ENCODE measurements at places on chromosomes 1 and 21.
A peak's percentile ranks its signal among the peaks of the same experiment; 100 is the strongest.

- DNase-seq = no peak
Measured at GRCh38 chr1:156643049-156643777, 1.3 kb downstream of the BCAN start.

- no peak for DNase-seq
Measured at GRCh38 chr1:36540056-36540455, 57.3 kb upstream of the CSF3R start.

DNA sequence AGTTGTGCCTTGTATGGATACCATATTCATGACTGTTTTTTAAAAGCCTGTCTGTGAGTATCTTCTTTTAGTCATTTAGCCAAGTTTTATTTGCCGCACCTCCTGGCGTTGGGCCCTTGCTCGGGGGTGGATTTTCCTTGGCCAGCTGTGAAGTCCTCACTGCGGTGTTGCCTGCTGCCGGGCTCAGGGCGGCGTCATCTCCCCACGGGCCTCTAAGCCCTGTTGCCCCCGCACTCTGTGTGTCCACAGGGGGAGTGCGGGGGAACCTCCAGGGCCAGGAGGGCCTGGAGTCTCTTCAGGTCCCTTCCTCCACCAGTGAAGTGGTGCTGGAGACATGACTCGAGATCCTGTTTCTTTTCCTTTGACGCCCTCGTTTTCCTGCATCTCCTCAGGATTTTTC lies 65.8 kb upstream of the DIP2A start:
- no peak for DNase-seq

DNA sequence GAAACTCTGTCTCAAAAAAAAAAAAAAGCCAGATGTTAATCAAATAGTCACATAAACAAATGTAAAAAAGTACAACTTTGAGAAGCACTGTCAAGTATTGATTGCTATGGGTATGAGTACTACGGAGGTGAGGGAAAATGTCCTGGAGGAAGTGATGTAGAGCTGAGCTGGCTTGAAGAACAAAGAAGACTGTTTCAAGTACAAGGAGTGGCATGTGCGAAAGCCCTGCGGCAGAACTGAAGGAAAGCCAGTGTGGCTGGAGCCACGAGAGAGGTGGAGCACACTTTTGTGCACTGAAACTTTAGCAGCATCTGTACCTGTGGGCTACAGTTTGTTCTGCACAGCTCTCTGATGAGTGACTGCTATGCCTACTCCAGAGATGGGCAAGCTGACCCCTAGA lies 5.4 kb upstream of the RPS6KA1 start:
- DNase-seq = no peak

DNA sequence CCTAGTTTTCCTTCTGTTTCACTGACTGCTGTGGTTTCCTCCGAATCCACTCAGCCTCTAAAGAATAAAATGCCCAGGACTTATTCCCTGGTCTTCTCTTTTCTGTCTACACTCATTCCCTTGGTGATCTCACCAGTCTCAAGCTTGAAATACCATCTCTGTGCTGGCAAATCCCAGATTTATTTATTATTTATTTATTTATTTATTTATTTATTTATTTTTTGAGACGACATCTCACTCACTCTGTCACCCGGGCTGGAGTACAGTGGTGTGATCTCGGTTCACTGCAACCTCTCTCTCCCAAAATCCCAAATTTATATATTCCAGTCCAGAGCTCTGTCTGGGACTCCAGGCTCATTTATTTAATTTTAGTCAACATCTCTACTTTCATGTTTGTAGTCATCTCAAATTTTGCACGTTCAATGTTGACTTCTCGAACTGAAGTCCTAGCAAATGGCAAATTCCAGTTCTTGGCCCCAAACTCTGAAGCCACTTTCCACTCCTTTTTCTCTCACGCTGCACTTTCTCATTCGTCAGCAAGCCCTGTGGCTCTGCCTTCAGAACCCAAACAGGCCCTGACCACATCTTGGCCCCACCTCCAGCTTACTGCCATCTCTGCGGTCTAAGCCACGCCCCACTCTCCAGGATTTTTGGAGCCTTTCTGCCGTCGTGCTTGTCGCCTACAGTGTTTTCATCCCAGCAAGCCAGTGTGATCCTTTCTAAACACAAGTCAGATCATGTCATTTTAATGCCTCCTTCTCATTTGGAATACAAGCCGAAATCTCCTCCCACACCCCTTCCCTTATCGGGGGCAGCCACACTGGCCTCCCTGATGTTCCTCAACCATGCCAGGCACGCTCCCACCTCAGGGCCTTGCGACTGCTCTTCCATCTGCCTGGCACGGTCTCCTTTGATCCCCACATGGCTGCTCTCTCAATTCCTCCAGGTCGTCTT lies 14.2 kb upstream of the TENT5B start:
- no peak for DNase-seq

DNA sequence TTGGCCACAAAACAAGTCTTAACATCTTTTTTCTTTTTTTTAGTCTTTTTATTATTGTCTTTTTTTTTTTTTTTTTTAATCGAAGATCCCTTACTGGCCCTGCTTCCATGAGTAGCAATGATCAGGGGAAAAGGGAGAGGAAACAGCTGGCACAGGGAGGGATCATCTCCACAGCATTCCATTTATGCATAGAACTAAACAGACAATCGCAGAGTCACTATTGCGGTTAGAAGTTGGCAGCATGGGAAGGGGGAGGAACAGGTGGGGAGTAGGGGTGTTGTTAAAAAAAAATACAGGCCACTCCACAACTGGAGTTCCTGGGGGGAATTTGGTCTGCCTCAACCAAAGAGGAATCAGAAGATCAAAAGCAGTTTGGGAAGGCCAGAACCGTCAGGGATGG lies 55.4 kb downstream of the C1orf185 start:
- DNase-seq = no peak

GRCh38 chr1:89757532-89757931 lies 63.3 kb upstream of the LRRC8D start:
- no peak for DNase-seq

GRCh38 chr1:52963101-52963500 lies 36.0 kb downstream of the SCP2 start:
- DNase-seq = no peak

GRCh38 chr1:167440345-167440744 lies 78.0 kb downstream of the CD247 start:
- no peak for DNase-seq

DNA sequence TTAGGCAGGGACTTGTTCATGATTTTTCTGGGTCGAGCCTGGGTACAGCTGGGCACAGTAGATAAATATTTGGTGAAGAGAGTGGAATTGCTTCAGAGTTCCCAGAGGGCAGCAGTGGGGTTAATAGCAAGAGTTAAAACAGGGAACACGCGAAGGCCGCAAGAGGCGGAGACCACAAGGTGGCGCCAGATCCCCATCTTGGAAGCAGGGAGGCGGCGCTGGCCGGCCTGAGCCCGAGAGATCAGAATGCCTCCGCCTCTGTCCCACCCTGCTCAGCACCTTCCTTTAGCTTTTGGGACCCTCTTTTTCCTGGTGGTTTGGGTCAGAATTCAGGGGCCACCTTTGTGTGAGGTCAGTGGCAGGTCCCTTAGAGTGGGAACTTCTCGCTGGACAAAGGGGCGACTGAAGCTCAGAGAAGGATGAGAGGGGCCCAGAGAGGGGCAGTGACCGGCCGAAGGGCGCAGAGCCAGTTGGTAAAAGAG lies 6.5 kb upstream of the PADI2 start:
- peak; percentile 74 for DNase-seq

DNA sequence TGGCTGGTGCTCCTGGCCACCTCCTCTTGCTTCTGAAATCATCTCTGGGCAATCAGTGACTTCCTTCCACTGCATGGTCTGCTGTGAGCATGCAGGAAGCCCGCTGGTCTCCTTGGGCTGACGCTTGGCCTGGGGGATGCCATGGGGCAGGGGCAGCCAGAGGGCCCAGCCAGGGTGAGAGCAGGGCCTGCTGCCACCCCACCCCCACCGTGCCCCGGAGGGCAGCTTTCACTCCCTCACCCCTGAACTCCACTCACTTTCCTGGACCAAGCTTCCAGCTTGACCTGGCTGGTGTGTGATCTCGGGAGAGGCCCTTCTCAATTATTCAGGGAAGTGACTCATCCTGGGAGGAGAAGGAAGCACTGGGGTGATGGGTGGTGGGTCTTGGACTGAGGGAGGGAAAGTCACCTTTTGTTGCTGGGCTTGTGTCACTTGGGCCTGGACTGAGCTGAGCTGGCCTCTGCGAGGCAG lies 270.2 kb upstream of the CSF3R start:
- DNase-seq = no peak

DNA sequence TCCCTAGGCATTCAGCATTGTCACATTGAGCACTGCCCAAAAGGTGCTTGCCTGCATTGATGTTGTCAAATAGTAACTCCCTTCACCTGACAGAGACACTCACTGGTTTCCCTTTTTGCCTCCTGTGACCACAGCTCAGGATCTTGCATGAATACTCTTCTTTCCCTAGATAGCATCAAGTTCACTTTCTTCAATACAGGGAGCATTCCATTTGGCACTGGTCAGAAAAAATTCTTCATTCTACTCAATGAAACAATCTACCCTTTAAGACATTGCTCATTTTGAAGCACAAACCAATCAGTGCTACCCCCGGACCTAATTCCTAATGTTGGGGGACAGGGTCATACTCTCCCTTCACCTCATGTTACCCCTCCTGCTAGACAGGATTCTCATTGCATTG lies 319.0 kb upstream of the SNX7 start:
- DNase-seq = no peak

DNA sequence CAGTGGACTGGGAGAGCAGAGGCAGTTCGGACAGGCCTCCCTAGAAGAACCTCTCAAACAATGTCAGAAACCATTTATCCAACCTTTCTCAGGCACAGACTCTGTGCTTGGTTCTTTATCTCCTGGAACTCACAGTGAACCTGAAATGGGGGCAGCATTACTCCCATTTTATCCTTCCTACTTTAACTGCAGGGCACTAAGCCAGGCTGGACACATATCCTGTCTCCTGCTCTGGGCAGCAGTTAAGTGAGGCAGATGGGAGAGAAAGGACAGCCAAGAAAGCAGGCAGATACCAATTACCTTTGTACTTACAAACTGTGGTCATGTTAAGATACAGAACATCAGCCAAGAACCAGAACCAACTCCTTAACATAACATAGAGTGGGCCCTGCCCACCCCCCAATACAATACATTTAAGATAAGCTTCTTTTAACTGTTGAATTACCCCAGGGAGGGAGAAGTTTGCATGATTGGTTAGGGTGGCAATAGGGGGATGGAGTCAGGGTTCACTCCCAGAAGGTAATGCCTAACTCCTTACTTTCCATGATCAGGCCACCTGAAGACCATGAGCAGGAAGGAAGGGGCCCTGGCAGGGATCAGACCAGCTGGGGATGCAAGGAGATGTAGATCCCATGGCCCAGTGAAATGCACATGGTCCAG lies 10.9 kb downstream of the KDF1 start:
- DNase-seq = no peak

- DNase-seq = no peak
Measured at GRCh38 chr1:3899754-3900149, 320 bp downstream of the C1orf174 start.

GRCh38 chr1:158053276-158053675 lies 59.8 kb downstream of the KIRREL1 start:
- no peak for DNase-seq

DNA sequence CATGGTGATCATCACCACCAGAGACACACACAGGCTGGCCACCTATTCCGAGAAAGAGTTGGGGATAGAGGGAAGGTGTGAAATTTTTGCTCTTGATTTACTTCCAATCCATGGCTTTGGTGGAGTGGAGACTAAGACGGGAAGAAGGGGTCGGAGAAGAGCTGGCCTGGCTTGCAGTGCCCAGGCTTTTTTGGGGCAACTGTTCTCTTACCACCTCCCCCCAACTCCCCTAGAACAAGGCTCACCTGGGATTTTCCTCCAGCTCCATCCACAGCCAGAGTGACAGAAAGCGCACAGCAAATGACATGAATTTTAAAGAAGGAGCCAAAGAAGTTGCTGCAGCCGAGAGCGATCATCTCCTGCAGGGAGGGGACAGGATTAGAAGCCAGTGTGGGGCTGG lies 16.0 kb downstream of the SLC26A9 start:
- no peak for DNase-seq

DNA sequence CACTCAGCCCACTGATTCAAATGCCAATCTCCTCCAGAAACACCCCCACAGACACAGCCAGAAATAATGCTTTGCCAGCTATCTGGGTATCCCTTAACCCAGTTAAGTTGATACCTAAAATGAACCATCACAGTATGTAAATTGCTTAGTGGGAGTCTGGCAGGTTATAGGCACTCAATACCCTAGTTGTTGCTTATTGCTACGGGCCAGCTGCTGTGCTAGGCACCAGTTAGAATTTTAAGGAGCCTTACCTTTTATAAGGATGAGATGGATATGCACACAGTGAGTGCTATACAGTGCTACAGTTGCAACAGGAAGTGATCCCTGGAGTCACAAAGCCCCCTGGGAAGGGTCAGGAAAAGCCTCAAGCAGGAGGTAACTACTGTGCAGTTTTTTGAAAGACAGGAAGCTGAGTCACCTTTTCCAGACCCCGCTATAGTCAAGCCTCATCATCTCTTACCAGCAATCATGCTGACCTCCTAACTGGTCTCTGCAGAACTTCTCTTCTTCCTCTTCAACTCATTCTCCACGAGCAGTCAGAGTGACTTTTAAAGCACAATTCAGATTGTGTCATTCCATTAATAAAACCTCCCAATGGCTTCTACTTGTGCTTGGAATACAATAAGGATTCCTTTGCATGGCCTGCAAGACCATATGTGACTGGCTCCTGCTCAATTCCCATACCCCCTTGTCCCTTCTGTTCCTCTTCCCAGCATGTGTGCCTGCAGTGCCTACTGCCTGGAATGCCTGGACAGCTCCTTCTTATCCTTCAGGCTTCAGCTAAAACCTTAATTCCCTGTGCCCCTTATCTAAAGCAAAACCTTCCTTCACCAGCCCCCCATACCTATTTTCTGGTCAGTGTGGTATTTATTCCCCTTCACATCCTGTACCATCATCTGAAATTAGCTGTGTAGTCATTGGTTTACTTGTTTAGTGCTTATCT lies 10.4 kb upstream of the TLR5 start:
- DNase-seq = no peak

DNA sequence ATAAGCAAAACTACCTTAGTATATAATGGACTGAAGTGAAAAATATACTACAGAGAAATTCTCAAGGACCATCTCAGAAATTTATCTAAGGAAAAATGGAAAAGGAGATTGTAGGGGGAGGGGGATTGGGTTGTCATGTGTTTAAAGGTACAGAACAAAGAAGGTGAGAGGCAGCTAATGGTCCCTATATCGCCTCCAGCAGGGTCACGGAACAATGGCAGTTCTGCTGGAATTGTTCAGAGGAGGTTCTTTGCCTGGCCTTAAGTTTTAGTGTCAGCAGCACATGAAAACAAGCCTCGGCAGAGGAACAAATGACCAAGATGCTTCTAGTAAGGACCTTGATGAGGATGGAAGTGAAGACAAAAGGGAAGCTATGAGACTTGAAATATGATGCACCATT lies 42.0 kb upstream of the RGS2 start:
- DNase-seq = no peak

GRCh38 chr1:90841473-90841872 lies 124.4 kb upstream of the BARHL2 start:
- DNase-seq = no peak

GRCh38 chr1:2459757-2460156 lies 16.3 kb upstream of the PLCH2 start:
- no peak for DNase-seq

All from activated gamma-delta T cell treated with anti-CD3 and anti-CD28 coated beads, Interleukin-2, amount 50 U/mL, for 16 hours (primary cell).